ENCODE measurements at places on chromosomes 2 and 18. TPM values are rescaled to one million over a fixed set of nuclear protein-coding genes. Genes with fewer than 3 reads are reported as not detected.
A peak's percentile ranks its signal among the peaks of the same experiment; 100 is the strongest.

INPP5D gene
- total RNA-seq, result 18.4 TPM

EVX2 gene
- total RNA-seq, result not detected

DNA sequence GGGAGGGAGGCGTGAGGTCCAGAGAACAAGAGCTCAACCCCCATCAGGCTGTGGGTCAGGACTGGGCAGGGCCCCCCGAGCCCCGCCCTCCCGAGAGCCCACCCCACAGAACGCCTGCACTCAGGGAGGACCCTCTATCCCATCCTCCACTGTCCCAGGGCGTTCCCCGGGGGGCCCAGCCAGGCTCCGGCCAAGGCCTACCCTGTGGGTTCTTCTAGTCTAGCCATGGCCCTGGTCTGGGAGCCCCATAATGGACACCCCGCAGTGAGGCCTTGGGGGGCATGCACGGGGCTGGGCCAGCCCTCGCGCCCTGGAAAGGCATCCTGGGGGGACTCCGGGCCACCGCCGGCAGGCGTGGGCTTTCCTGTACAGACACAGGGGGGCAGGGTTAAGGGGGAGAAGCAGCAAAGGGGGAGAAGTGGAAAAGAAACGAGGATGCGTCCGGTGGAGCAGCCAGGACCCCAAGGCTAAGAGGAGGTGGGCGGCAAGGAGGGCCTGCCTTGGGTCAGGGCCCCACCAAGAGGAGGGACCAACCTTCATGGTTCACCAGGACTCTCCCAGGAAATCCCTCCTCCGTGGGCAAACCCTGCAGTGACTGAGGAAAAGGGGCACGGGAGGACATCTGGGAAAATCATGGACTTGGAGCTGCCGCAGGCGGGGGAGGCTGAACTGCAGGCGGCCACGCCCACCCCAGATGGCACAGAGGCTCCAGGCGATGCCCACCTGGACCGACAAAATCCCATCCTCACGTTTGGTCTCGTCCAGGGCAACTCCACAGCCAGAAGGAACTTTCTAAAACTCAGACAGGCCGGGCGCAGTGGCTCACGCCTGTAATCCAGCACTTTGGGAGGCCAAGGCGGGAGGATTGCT, 2.7 kb upstream of the CROCC2 start:
- DNase-seq, result no peak

DNA sequence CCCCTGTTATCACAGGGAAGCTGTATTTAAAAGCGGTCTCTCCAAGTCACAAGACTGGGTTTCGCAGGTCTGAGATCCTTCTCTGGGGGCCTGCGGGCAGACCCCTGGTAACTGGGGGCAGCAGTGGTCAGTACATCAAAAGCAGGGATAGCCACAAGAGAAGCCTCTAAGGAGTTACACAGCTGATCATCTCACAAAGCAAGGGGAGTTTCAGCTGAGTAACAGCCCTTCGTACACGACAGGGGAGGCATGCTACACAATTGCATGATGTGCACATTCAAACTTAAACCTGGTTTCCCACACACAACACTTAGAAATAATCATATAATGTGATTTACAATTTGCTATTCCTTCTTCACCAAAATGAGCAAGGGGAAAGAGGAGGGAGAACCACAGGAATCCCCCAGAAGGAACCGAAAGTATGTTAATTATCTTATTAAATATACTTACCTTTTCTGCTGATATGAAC, 87.5 kb downstream of the TMEM131 start:
- no peak for DNase-seq

GRCh38 chr2:226495466-226496272, 304.0 kb downstream of the IRS1 start:
- no peak for DNase-seq

DNA sequence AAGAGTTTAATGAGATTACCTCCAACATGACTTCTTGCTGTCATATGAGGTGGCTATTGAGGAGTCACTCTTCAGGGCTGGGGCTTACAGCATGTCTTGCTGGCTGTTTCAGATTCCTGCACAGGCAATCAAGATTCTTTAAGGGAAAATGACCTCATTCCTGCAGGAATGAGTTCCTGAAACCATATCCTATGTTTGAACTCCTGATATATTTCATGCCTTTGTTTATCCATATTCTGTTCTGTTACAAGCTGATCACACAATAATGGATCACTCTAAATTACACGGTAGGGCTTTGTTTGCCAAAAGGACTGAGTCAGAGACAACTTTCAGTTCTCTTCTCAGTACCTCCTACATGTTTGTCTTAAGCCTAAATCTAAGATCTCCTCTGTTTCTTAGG, 879.8 kb upstream of the PIK3C3 start:
- no peak for DNase-seq

GRCh38 chr2:74555610-74556103, 1.1 kb downstream of the DOK1 start:
- no peak for DNase-seq

EHD3 gene
- 10.1 TPM for total RNA-seq

SPC25 gene
- 1.1 TPM for total RNA-seq

DNA sequence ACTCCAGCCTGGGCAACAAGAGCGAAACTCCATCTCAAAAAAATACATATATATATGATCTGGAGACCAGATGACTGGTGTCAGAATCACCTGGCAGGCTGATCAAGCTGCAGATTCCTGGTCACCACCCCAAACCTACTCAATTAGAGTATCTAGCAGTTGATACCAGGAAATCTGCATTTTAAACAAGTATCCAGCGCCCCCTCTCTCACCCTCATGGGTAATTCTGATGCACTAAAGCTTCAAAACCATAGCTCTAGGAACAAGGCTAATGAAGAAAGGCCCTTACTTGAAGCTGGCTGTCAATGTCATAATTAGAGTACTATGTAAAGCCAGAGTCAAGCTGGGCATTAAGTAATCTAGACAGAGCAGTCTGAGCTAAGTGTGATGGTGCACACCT, 25.0 kb upstream of the PCBP1 start:
- no peak for DNase-seq

DNA sequence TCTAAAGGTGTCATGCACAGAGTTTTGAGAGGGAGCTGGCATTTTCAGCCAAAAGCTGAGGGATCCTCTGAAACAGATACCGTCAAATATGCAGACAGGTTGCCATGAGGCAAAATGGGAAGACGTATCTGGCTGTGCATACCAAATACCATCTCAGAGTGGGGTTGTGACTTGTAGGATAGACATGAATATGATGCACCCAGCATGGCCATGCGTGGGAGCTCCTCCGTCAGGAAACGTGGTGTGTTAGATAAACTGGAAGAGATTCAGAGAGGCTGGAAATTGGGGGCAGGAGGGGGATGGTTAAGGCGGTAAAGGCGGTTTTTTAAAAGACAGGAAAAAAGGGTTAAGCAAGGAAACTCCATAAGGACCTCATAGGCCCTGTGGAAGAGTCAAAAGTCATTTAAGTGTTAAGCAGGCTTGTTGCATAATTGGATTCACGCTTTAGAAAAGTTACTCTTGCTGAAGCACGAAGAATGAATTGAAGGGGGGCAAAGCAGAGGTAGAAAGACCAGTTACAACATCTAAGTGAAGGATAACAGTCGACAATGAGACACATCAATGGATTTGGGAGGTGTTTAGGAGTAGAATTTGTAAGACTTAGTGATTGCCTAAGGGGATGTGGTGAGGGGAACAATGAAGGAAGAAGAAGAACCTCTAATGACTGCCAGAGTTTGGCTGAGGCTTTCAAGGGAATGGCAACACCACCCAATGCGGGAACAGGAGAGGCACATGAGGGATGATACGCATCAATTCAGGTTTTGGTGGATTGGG, 139.6 kb upstream of the CTAGE1 start:
- DNase-seq, result no peak

- DNase-seq, result no peak
Measured at GRCh38 chr2:170733798-170734600, 18.9 kb downstream of the SP5 start.

GRCh38 chr2:236086971-236087465, 81.2 kb downstream of the GBX2 start:
- no peak for DNase-seq

DNA sequence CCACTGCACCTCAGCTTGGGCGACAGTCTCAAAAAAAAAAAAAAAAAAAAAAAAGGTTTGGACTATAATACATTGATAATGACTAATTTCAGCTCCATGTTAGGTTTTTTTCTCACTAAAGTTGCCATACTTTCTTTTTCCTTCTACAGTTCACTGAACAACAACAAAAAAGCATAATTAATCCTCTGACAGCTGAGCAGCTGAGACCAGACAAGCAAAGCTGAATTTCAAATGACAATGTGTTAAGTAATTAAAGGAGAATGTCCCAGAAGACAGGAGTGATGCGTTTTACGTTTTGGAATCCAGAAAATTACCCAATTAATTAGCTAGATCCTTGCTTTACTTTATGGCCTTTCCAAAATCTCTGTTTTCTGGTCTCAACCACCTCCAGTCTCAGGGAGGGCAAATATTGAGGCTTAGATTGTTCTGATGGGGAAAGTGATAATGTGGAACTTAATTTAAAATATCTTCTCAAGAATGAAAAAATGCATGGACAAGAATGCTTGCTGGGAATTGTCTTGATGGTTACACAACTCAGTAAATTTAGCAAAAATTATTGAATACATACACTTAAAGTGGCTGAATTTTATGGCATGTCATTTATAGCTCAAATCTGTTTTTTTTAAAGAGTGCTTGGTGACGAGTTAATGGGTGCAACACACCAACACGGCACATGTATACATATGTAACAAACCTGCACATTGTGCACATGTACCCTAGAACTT, 17.4 kb upstream of the RMDN2 start:
- DNase-seq, result no peak

DNA sequence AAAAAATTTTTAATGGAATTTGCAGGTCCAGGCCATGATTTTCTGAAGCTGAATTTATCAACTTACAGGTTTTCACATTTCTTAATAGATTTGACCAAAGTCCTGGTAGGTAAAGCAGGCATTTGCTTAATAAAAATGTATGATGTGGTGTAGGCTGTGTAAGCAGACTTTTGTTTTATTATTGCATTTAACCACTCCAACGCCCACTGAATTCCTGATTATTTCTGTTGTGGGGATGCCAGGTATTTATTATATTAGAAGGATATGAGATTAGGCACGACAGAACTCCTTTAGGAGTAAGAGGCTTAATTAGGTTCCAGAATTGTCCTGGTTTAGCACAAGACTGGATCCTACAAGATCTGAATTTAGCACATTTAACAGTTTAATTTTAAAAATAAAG, 111.1 kb downstream of the ADCYAP1 start:
- DNase-seq, result no peak

DNA sequence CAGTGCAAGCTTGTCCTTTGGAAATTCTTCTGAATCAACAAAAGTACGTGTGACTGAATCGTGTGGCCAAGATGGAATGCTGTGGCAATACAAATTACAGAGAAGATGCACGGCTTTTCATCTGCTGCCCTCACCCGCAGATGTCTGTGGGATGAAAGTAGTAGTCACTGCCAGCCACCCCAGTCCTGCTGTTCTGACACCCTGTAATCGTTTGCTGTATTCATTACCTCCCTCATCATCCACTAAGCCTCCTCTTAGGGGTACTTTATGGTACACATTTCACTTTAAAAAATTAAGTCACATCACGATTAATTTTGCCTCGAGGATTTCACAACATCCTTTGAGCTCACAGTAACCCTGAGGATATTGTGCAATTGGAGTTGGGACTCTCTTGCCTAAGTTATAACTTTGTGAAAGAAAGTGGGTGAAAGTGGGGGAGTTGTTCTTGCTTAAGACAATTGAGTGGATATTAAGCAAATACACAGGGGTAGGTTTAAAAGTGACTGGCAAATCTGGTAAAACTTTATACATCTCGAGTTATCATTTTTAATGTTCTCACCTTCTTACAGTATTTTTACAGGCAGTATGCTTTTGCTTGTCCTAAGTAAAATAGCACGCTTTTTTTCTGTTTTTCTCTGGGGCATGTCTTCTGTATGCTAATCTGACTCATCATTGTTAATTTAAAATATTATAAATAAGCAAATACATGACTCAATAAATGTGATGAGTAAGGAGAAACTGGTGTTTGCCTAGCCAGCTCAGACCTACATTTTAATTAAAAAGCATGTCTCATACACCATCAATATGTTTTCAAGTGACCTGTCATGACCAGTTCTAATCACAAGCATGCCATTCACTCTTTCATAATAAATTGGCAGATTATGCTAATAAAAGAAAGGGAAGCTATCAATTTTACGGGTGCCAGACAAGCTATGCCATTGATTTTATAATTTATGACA, 680.9 kb downstream of the IRS1 start:
- DNase-seq, result peak; percentile 67

- DNase-seq, result no peak
Measured at GRCh38 chr2:76867854-76868253, 654.3 kb downstream of the LRRTM4 start.

DNA sequence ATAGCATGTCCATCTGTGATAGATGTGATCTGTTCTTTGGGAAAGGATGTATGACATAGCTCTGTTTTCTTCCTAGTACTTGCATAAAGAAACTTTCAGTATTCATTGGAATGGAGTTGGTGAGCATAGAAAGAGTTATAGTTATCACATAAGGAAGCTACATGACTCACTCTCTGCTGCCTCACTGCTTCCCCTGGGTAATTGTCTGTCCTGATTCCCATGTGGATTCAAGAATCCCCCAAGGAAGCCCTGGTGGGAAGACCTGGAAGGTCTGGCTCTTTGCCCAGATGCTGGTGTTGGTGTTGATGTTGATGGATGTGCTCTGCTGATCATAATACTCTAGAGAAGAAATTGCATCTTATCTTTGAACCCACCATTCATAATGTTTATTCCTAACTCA, 60.6 kb downstream of the PTPN4 start:
- no peak for DNase-seq

ABHD1 gene
- total RNA-seq, result not detected

DNA sequence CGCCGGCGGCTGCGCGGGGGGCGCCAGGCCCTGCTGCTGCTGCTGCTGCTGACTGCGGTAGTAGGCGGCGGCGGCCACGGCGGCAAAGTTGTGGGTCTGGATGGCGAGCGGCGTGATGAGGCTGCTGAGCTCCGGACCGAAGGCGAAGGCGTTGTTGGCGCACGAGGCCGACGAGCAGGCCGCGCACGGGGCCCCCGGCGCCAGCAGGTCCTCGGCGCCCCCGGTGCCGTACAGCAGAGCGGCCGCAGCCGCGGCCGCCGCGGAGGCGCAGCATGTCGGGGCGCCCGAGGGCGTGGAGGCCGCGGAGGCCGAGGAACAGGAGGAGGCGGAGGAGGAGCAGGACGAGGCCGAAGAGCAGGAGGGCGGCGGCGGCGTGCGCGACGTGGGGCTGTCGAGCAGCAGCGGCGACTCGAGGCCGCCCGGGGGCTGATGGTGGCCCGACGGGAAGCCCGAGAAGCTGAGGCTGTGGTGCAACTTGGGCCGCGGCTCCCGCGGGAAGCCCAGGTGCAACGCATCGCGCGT, 1.8 kb downstream of the ZFP36L2 start:
- no peak for DNase-seq

DNA sequence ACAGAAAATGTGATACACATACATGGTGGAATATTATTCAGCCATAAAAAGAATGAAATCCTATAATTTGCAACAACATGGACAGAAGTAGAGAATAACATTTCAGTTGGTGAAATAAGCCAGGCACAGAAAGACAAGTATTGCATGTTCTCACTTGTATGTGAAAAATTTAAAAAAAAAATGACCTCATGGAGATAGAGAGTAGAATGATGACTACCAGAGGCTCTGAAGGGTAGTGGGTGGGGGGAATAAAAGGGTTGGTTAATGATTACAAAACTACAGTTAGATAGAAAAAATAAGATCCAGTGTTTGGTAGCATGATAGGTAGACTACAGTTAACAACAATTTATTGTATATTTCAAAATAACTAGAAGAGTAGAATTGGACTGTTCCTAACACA, 24.5 kb downstream of the PRKD3 start:
- no peak for DNase-seq
